ENCODE measurements at places on chromosomes 16 and 17.
A peak's percentile ranks its signal among the peaks of the same experiment; 100 is the strongest.

DNA sequence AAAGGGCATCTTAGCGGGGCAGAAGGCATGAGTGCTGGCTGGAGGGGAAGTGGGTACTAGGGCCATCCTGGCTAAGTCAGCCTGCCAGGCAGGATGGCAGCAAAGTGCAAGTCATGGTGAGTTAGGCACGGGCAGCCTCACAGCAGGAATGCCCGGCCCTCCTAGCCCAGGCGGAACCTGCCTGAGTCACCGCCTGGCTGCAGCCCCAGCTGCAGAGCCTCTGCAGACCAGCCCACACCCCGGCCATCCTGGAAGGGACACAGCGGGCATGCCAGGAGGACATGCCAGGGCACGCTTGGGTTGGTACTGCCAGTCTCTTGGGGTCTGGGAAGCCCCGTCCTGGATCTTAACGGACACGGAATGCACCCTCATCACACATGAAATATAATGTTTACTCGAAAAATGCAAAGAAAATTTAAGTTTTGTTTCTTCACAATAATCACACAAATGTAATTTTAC is 5.0 kb upstream of the ALDH3A1 start:
- no peak for DNase-seq

DNA sequence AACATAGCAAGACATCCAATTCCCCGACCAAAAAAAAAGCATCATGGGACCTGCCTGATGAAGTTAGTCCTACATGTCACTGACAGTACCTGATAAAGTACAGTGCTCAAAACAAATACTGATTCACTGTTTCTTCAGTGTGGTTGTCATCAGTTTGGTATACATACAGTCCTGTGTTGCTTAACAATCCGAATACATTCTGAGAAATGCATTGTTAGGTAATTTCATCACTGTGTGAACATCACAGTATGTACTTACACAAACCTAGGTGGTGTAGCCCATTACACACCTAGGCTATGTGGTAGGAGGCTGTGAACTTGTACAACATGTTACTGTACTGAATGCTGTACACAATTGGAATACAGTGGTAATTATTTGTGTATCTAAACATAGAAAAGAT is 19.0 kb upstream of the FA2H start:
- DNase-seq: no peak

- no peak for DNase-seq
Observed at GRCh38 chr17:76132574-76133338, 8.3 kb downstream of the FOXJ1 start.

GRCh38 chr16:11613381-11614303 is 26.9 kb upstream of the LITAF start:
- no peak for DNase-seq

GRCh38 chr17:77245162-77245926 is 104.6 kb downstream of the SEC14L1 start:
- DNase-seq: no peak

DNA sequence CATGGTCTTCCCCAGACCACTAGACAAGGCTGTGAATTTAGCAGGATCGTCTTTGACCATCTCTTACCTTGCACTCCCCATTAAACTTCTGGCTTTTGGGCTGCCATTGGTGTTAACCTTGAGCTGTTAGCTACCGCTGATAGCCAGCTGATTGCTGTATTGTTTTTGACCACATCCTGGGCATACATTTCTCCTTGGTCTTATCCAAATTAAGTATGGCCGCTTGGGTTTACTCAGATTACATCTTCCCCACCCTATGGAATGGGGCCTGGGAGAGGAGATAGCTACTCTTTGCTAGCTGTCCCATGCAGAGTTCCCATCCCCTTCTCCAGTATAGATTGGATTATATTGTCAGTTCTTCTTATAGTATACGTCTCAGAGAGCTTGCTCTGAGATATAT is 270.4 kb upstream of the ELAC2 start:
- DNase-seq: no peak

- DNase-seq: no peak
Observed at GRCh38 chr16:75273054-75273925, 21.9 kb upstream of the BCAR1 start.

GRCh38 chr17:79800325-79801155 is 3.7 kb upstream of the CBX8 start:
- peak; percentile 71 for DNase-seq

- DNase-seq: no peak
Observed at GRCh38 chr16:10597187-10597601, 16.8 kb upstream of the EMP2 start.

DNA sequence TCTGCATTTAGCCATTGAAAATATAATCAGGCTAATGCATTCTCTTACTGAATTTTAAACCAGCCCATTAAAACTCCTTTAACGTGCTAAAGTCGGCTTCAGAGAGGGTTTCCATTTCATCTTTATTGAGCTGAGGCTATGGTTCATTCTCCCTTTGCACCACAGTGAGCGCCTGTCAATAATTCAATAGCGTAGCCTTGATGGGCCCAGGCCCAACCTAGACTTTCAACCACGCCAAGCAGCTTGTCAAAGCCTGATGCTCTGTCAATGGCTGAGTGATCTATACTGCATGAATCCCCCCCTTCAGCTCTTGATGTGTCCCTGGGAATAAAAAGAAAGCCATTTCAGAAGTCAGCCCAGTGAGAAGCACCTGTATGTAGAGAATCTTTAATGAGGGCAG is 106.0 kb downstream of the RBFOX1 start:
- DNase-seq: no peak

DNA sequence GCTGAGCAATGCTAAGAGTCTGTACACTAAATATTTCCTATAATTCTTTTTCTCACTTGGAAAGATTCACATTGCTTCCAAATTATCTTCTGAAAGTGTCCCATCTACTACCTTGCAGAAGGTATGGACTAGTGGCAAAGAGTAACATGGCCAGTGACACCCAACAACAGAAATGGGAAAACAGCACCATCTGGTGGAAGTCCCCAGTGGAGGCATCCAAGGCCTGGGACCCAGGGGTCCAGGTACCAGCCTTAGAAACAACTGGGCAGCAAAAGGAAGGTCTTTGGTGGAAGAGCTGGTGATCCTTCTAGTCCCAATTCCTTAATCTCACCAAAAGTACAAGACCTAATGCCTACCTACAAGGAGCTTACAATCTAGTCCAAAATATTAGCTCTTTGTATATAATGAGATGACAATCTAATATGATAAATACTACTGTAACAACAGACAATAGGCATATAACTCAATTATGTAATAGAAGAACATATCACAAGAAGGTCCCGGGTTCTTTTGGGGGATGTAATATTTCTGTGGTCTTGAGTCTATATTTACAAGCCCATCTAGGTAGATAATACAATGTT is 55.3 kb downstream of the SKAP1 start:
- DNase-seq: peak; percentile 29

DNA sequence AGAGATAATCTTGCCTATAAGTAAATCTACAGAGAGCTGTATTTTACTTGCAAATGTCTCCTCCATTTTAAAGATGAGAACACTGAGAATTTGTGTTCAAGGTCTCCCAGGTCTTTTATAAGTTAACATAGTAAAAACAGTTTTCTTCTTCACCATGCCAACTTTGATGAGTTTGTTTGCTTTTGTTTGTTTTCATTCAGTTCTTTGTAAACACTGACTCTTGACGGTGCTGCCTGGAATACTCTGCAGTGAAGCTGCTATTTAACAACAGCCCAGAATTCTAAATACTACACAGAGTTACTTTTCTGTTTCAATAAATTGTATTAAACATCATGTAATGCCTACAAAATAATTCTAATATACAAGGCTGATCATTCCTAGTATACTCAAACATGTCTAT is 41.4 kb upstream of the PITPNM3 start:
- no peak for DNase-seq

GRCh38 chr17:75649687-75650086 is 16.5 kb downstream of the SMIM5 start:
- no peak for DNase-seq

All from glutamatergic neuron (in vitro differentiated cells).